ENCODE measurements at places on chromosomes 4 and X. TPM values are rescaled to one million over a fixed set of nuclear protein-coding genes. Genes with fewer than 3 reads are reported as not detected.

The POU3F4 gene
- polyA plus RNA-seq: 4.4 TPM

The EIF2S3 gene
- polyA plus RNA-seq: 93.9 TPM

The GLRA2 gene
- 18.6 TPM for polyA plus RNA-seq

The ETDB gene
- polyA plus RNA-seq: not detected

The CT45A2 gene
- polyA plus RNA-seq: not detected

The SLC2A9 gene
- polyA plus RNA-seq: not detected

The MAML3 gene
- polyA plus RNA-seq: 10.2 TPM

The COX7B2 gene
- polyA plus RNA-seq: not detected

The IL13RA2 gene
- polyA plus RNA-seq: 3.1 TPM

The GATA1 gene
- polyA plus RNA-seq: not detected

The EGFL6 gene
- polyA plus RNA-seq: 0.52 TPM

The SPANXA1 gene
- not detected for polyA plus RNA-seq

The MAGEA4 gene
- polyA plus RNA-seq: not detected

The SPANXA2 gene
- polyA plus RNA-seq: not detected

The CENPVL2 gene
- polyA plus RNA-seq: 3.2 TPM

The CENPVL3 gene
- 2.0 TPM for polyA plus RNA-seq

The H2BW2 gene
- polyA plus RNA-seq: not detected

The ADH1B gene
- not detected for polyA plus RNA-seq

The TRO gene
- 361 TPM for polyA plus RNA-seq

The RENBP gene
- polyA plus RNA-seq: 2.5 TPM

The ANAPC10 gene
- polyA plus RNA-seq: 35.3 TPM

The NWD2 gene
- 0.16 TPM for polyA plus RNA-seq

The CXCL11 gene
- polyA plus RNA-seq: 0.33 TPM

The HHIP gene
- polyA plus RNA-seq: not detected

The CDS1 gene
- polyA plus RNA-seq: 6.1 TPM

The SPINK2 gene
- polyA plus RNA-seq: 1.4 TPM

The KLHL13 gene
- polyA plus RNA-seq: 15.7 TPM

The PAGE2B gene
- not detected for polyA plus RNA-seq

The SYTL4 gene
- 0.11 TPM for polyA plus RNA-seq

The WDR45 gene
- polyA plus RNA-seq: 26.5 TPM

The ABCD1 gene
- polyA plus RNA-seq: 3.2 TPM

The TDO2 gene
- not detected for polyA plus RNA-seq

The MAOB gene
- polyA plus RNA-seq: not detected

The PWWP3B gene
- 7.5 TPM for polyA plus RNA-seq

The SOX3 gene
- 1.2 TPM for polyA plus RNA-seq

The ZNF630 gene
- 1.5 TPM for polyA plus RNA-seq

The ADGRL3 gene
- 90.1 TPM for polyA plus RNA-seq

The NUDT11 gene
- 118 TPM for polyA plus RNA-seq

The NR3C2 gene
- polyA plus RNA-seq: 0.06 TPM

The SLIT2 gene
- 29.0 TPM for polyA plus RNA-seq

The PPP2R2C gene
- 41.2 TPM for polyA plus RNA-seq

The TCEAL7 gene
- 193 TPM for polyA plus RNA-seq

The ZFP92 gene
- polyA plus RNA-seq: not detected

The NFKB1 gene
- polyA plus RNA-seq: 4.5 TPM

The CTAG2 gene
- polyA plus RNA-seq: not detected
